Activated CD4-positive, alpha-beta T cell treated with anti-CD3 and anti-CD28 coated beads, Interleukin-2, amount 10 ng/mL, durations not matched to agents 7 days and 5 days (primary cell): ENCODE measurements at places on chromosomes 1 and 21.

GRCh38 chr1:16178596-16179497 is 23.0 kb upstream of the EPHA2 start:
- no peak for DNase-seq

- DNase-seq = no peak
These were observed 72.0 kb upstream of the BACE2 start for GRCh38 chr21:41095983-41096382.

DNA sequence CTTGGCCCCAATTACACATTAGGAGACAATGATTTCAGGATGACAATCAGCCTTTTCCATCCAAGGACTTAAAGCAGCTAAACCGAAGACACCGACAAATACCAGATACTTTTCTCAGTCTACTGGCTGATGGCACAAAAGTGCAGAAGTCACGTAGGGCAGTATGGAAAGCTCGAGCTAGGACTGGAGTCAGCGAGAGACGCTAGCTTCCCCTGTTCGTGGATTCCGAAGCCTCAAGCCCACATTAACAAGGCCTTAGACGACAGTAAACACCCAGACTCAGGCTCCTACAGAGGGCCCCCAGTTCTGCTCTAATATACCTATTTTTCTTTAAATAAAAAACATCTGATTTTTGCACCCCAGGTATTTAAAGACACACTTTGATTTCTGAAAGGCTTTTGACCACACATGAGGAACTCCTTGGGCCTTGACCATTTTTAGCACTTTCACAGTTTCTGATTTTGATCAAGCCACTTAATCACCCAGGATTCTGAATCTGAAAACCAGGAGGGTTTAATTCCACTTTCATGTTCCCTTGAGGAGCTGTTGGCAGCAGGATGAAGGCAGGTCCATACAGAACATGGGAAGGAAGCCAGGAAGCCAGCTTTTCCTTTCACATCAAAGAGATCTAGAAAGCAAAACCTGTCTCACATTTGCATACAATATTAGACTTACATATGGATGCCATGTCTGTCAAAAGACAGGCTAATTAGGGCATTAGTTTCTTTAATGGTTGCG is 204.1 kb downstream of the GABPA start:
- no peak for DNase-seq

GRCh38 chr1:24201941-24202440 is 14.9 kb upstream of the IFNLR1 start:
- peak; percentile 68 for DNase-seq

GRCh38 chr1:246302711-246303317 is 204.3 kb downstream of the SMYD3 start:
- no peak for DNase-seq

GRCh38 chr21:43925096-43925481 is 60.1 kb downstream of the AGPAT3 start:
- no peak for DNase-seq
